Diencephalon (tissue), 1 donor: ENCODE measurements at places on chromosomes 16 and 17. TPM values are rescaled to one million over a fixed set of nuclear protein-coding genes. Genes with fewer than 3 reads are reported as not detected.

The HOXB8 gene
- not detected for total RNA-seq

The TANC2 gene
- 162 TPM for total RNA-seq

The NLRC3 gene
- total RNA-seq: 0.69 TPM

The EPN3 gene
- total RNA-seq: 0.23 TPM

The PTGES3L gene
- total RNA-seq: 3.7 TPM

The TERB1 gene
- total RNA-seq: 0.23 TPM

The HCRT gene
- total RNA-seq: 1.6 TPM

The CLEC18B gene
- 2.3 TPM for total RNA-seq

The SCN4A gene
- 0.92 TPM for total RNA-seq

The KRTAP4-4 gene
- total RNA-seq: not detected

The HBQ1 gene
- 7.8 TPM for total RNA-seq

The PRPF8 gene
- total RNA-seq: 111 TPM

The CCL17 gene
- total RNA-seq: not detected

The TVP23B gene
- total RNA-seq: 42.4 TPM

The CRYBA1 gene
- total RNA-seq: not detected

The VASN gene
- 3.0 TPM for total RNA-seq

The CCT6B gene
- 3.9 TPM for total RNA-seq

The ODAD4 gene
- total RNA-seq: 6.5 TPM

The ACSM5 gene
- 1.8 TPM for total RNA-seq

The PLA2G15 gene
- 28.8 TPM for total RNA-seq

The PGS1 gene
- total RNA-seq: 28.1 TPM
